ENCODE measurements at places on chromosomes 4 and X.

DNA sequence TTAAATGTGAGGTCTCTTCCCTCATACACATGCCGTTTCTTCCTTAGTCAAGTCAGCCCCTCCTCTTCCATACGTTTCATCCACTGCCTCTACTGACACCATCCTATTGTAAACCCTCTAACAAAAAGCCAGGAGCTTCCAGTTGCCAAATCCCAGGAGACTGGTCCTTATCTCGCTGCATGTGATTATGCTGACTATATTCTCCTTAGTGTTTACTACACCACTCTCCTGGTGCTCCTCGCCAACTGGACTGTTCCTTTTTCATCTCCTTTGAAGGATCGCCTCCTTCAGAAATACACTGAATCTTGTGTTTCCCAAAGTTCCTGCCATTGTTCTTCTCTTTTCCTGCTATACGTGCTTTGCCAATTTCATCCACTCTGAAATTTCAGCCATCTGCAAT, 27.7 kb downstream of the MAML3 start:
- DNase-seq, result no peak

GRCh38 chrX:42996861-42997260, 218.9 kb upstream of the PPP1R2C start:
- no peak for DNase-seq

- no peak for DNase-seq
Observed at GRCh38 chr4:83010111-83010521, 507 bp downstream of the LIN54 start.

DNA sequence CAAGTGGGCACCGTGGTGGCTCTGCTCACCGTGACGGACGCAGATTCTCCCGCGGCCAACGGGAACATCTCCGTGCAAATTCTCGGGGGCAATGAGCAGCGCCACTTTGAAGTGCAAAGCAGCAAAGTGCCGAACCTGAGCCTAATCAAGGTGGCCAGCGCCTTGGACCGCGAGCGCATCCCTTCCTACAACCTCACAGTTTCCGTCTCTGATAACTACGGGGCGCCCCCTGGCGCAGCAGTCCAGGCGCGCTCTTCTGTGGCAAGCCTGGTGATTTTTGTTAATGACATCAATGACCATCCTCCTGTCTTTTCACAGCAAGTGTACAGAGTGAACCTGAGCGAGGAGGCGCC, 2.7 kb downstream of the FAT4 start:
- DNase-seq, result no peak

DNA sequence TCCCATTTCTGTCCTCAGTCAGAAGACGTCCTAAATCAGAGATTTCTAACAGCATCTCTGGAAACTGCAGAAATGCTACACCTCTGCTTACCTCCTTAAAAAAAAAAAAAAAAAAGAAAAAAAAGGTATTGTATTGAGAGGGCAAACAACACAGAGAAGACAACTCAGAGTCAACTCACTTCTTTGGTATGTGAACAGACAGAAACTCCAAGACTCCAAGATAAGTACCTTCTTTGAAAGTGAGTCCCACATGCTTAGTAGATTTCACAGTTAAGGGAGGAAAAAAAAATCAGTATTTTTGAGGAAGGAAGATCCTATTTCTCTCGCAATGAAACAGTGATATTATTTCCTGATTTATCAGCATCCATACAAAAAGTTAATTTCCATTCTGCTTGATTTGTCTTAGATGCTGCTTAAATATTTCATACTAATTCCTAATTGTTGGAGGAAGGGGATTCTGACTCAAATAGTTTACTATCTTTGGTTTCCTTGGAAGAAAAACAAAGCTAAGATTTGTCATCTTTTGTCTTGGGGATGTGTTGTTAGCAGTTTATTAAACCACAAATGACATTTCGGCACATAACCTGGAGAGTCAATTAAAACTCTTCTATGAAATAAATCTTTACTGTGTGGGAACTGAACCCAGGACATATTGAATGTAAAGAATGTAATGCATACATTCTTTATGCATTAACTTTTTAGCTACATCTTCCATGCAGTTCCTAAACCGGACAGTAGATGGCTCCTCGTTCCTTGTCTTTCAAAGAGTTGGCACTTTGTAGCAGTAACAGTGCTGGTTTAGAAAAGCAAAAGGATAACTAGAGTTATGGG, 4.7 kb downstream of the RASGEF1B start:
- DNase-seq, result no peak

DNA sequence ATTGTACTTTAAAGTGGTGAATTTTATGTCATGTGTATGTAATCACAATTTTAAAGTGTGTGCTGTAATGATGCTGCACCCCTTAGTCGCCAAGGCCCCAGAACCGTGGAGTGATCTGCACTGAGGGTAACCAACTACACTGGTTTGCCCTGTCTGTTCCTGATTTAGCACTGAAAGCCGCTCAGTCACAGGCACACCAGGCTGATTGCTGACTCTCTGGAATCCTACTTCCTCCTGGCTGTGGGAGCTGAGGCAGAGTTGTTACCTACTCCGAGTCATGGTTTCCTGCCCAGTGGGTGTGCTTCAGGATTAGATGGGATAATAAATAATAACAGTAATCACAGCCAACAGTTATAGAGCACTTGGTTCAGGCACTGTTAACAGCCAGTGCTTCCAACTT, 645.4 kb downstream of the BCOR start:
- no peak for DNase-seq
